Islet precursor cell (in vitro differentiated cells): ENCODE measurements at places on chromosomes 3 and 15.

GRCh38 chr3:188503647-188504046, 349.7 kb downstream of the LPP start:
- no peak for DNase-seq

DNA sequence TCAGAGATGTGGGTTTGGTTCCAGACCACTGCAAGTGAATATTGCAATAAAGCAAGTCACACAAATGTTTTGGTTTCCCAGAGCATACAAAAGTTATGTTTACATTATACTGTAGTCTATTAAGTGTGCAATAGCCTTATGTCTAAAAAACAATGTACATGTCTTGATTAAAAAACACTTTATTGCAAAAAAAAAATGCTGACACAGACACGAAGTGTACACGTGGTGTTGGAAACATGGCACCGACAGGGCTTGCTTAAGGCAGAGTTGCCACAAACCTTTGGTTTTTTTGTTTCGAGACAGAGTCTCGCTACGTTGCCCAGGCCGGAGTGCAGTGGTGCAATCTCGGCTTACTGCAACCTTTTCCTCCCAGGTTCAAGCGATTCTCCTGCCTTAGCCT, 50.1 kb downstream of the RAB11A start:
- DNase-seq = no peak

- DNase-seq = peak; percentile 49
Observed at GRCh38 chr15:90212221-90213098, 11.3 kb downstream of the SEMA4B start.

- DNase-seq = peak; percentile 34
Observed at GRCh38 chr15:90203922-90204321, 2.8 kb downstream of the SEMA4B start.
